ENCODE measurements at places on chromosomes 2 and 18. TPM values are rescaled to one million over a fixed set of nuclear protein-coding genes. Genes with fewer than 3 reads are reported as not detected.

Gene SPHKAP
- polyA plus RNA-seq, result 0.55 TPM

Gene MFSD6
- polyA plus RNA-seq, result 16.3 TPM

Gene RAB10
- polyA plus RNA-seq, result 72.9 TPM

Gene ACTG2
- 45.1 TPM for polyA plus RNA-seq

Gene SP5
- polyA plus RNA-seq, result 0.55 TPM

Gene PLB1
- 2.3 TPM for polyA plus RNA-seq

DNA sequence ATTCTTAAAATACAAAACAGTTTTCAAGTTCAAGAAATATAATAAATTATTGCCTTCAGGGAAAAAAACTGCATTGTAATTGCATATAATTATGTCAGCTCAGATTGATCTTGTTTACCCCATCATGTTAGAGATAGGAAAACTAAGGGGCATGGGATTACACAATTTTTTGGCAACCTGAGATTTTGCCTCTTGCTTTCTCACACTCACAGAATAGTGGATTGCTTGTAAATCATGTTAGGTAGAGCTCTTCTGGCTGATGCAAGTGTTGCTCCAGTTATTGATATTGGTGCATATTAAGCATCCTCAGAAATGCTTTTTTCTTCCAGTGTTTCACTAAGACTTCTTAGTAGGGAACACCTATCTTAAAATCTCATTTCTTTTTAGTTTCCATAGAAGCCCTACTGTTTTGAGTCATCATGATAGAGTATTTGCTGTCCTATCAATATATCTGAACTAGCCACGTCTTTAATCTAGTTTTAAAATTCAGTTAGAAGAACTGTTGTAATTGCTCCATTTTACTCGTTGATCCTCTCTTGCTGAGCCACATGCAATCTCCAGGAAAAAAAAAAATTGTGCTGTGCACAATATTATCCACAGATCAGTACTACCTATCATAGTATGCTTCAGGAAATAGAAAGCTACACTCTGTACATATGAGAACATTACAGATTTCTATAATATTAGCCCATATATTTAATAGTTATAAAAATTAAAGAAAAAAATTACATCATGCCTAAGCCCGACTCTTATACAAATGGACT lies 393.1 kb downstream of the LRP1B start:
- H3K27ac ChIP-seq, result no peak overlapping the region
- H3K36me3 ChIP-seq, result no peaks in the 10 kb centered on the region
- DNase-seq, result no peak
- no peak overlapping the region for H3K4me3 ChIP-seq
- no peaks in the 10 kb centered on the region for H3K27me3 ChIP-seq
- no peaks in the 10 kb centered on the region for H3K4me1 ChIP-seq

- H3K4me1 ChIP-seq, result peaks cover 3% of the 10 kb centered on the region
- peaks cover 7% of the 10 kb centered on the region for H3K27me3 ChIP-seq
- peak; percentile 56 for DNase-seq
- H3K36me3 ChIP-seq, result no peaks in the 10 kb centered on the region
Measured at GRCh38 chr2:9099341-9099751, 95.9 kb upstream of the MBOAT2 start.

- no peak for DNase-seq
- peaks cover 3% of the 10 kb centered on the region for H3K27me3 ChIP-seq
- no peak overlapping the region for H3K4me3 ChIP-seq
- H3K36me3 ChIP-seq, result no peaks in the 10 kb centered on the region
- H3K27ac ChIP-seq, result no peak overlapping the region
Measured at GRCh38 chr2:65724336-65724735, 291.9 kb upstream of the SPRED2 start.

GRCh38 chr2:119758881-119759450 lies 756 bp upstream of the PTPN4 start:
- peaks cover 6% of the 10 kb centered on the region for H3K4me1 ChIP-seq
- H3K4me3 ChIP-seq, result peak overlapping the region; percentile 92
- H3K36me3 ChIP-seq, result no peaks in the 10 kb centered on the region
- DNase-seq, result no peak
- no peaks in the 10 kb centered on the region for H3K27me3 ChIP-seq
- peak overlapping the region; percentile 96 for H3K27ac ChIP-seq

GRCh38 chr2:204751472-204751871 lies 206.2 kb downstream of the PARD3B start:
- H3K27ac ChIP-seq, result no peak overlapping the region
- H3K4me3 ChIP-seq, result no peak overlapping the region
- H3K36me3 ChIP-seq, result no peaks in the 10 kb centered on the region
- no peak for DNase-seq
- H3K27me3 ChIP-seq, result no peaks in the 10 kb centered on the region

DNA sequence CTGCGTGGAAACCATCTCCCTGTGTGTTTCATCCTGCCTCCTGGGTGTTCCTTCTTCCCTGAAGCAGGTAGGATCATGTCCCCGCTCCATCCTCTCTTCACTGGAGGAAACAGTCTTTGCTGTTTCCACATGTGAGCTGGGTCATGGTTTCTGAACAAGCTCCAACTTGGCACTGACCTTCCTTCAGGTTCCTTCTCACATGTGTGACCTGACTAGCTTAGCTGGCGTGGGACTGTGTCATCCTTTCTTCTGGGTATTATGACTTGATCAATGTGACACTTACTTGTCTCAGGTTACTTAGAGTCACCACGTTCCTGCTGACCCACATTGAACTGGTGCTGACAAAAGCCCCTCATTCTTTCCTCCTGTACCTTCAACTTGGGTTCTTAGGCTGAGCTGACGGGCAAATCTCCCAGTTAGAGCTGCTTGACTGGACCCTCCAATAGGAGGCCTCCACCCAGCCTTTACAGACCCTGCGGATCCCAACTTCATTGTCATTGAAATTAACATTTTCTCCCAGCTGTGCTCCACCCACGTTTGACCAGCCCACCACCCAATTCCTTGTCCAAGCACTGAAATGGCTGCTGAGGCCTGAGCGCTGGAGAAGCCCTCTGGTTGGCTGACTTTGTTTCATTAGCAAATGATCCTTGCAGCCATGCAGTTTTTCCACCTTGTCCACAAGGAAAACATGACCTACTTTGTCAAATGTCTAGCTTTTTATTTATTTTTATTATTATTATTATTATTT lies 128.1 kb downstream of the DDX1 start:
- H3K4me3 ChIP-seq, result no peak overlapping the region
- H3K27me3 ChIP-seq, result no peaks in the 10 kb centered on the region
- peaks cover 2% of the 10 kb centered on the region for H3K4me1 ChIP-seq
- no peaks in the 10 kb centered on the region for H3K36me3 ChIP-seq

DNA sequence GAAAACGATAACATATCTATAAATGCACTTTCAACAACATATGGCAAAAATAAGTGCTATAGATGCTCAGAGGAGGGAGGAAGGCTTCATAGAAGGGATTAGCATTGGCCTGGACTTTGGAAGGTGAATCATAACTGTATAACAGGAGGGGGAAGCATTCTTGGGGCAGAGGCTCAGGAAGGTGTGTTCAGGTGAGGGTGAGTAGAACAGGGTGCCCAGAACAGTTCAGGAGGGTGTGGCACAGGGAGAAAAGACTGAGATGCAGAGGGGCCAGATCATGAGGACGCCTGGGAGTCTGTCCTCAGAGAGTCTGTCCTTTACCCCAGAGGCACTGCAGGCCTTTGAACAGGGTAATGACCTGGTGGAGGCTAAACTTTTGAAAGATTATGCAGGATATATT lies 29.3 kb upstream of the MEP1B start:
- no peak overlapping the region for H3K27ac ChIP-seq
- H3K4me1 ChIP-seq, result no peaks in the 10 kb centered on the region
- DNase-seq, result no peak
- no peaks in the 10 kb centered on the region for H3K36me3 ChIP-seq
- peaks cover 3% of the 10 kb centered on the region for H3K27me3 ChIP-seq

DNA sequence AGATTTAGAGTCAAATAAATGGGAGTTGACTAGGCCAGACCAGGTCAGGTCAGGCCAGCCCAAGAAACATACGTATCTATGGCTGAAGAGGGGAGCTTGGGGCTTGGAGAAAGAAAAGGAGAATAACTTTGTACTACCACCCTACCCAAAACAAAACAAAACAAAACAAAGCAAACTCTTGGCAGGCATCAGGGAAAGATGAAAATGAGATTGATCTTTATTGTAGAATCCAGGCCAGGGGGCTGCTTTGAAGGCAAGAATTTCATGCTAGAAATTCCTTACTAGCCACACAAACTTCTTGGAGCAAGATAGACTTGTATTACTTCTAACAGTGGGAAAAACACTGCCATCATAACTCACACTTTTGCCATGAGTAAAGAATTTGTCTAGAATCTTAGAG lies 26.2 kb downstream of the QPCT start:
- no peak for DNase-seq
- H3K27me3 ChIP-seq, result peaks cover 2% of the 10 kb centered on the region
- no peak overlapping the region for H3K27ac ChIP-seq
- no peak overlapping the region for H3K4me3 ChIP-seq
- H3K36me3 ChIP-seq, result no peaks in the 10 kb centered on the region
- H3K4me1 ChIP-seq, result no peaks in the 10 kb centered on the region

DNA sequence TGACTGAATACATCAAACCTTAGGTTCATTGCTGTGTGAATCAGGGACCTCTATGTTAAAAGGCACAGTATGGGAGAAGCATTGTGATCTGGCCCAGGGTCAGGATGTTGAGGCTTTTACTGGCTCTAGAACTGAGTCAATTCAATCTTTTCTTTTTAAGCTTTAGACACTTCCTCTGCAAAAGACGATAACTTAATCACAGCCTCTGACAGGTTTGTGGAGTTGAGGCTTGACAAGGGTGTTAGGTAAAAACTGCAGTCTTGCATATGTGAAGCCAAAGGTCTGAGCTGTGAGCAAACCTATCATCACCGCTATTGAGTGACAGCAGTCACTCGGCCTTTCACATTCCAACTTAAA lies 17.3 kb upstream of the ARHGAP25 start:
- peaks cover 44% of the 10 kb centered on the region for H3K4me1 ChIP-seq
- no peak overlapping the region for H3K27ac ChIP-seq
- H3K36me3 ChIP-seq, result no peaks in the 10 kb centered on the region
- no peak overlapping the region for H3K4me3 ChIP-seq
- no peaks in the 10 kb centered on the region for H3K27me3 ChIP-seq

- DNase-seq, result no peak
- no peaks in the 10 kb centered on the region for H3K27me3 ChIP-seq
- H3K4me1 ChIP-seq, result no peaks in the 10 kb centered on the region
- no peaks in the 10 kb centered on the region for H3K36me3 ChIP-seq
Measured at GRCh38 chr2:206189691-206190090, 30.0 kb downstream of the EEF1B2 start.

All from thymus (tissue), 14 donors.